Non-pigmented ciliary epithelial cell (primary cell): ENCODE measurements at places on chromosomes 2 and 18.

DNA sequence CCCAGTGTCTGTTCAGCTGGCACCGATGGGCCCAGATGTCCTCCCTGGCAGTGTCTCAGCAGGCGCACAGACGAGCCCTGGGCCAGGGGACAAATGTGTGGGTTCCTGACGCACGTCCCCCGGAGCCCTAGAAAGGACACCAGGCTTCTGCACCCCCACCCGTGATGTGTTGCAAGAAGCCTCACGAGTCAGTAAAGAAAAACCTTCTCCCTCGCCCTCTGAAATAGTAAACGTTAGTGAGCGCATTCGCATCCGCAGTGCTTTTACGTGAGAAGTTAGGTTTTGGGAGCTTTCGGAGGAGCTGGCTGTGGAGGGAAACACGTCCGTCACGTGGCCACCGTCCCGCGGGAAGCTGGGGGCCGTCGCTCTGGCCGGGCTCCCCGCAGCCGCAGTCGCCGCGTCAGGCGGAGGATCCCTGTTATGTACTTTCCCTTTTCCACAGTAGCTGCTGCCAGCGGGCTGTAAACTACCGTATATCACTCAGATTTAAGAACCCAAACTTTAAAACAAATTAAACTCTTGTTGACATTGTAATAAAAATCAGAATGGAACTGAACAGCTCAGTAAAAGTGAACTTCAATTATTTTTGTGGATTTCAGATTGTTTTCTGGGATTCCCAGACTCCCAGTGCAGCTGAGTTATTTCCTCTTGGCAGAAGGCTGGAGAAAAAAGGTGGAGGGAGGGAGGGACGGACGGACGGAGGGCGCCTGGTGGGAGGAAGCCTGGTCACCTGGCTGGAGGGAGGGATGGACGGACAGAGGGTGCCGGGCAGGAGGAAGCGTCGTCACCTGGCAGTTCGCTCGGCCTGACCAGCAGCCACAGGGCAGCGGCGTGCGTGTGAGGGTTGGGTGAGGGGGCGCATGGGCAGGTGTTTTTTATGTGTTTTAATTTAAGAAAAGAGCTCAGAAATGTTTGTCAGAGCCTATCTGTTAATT lies 112.1 kb downstream of the NFATC1 start:
- DNase-seq: no peak

DNA sequence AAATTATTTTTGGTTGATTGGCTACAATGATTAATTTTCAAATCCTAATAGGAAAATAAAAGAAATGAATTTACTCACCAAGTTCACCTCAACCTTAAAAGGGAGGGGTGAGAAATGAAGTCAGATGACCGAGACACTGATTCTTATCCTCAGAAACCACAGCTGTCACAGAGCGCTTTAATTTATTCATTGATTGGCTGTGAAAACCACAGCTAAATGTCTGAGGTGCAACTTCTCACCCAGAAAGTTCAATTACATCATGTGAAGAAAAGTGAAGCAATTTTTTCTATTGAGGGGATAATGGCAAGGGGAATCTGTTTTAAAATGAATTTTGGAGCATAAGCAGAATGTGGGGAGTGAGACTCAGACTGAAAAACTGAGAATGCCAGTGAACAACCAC lies 128.4 kb downstream of the RNF152 start:
- no peak for DNase-seq

DNA sequence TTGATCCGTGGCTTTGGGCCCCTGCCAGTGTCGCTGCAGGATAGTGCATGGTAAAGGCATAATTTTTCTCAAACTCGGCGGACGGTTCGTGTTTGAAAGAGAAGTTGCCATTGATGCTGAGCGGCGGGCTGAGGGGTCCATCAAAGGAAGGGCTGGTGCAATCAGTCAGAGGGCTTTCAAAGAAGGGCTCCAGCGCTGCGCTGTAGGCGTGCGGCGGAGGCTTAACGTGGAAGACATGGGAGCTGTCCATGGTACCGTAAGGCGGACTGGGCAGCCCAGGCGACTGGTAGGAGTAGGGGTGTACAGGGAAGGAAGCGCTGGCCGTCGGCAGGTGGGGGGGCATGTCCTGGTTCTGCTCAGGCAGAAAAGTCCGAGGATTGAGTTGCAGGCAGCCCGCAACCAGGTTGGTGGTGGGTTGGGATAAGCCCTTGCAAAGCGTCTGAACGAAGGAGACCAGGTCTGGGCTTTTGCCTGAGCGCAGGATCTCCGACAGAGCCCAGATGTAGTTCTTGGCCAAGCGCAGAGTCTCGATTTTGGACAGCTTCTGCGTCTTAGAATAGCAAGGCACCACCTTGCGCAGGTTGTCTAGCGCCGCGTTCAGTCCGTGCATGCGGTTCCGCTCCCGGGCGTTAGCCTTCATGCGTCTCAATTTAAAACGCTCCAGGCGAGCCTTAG lies 2.3 kb downstream of the NEUROD1 start:
- peak; percentile 19 for DNase-seq

DNA sequence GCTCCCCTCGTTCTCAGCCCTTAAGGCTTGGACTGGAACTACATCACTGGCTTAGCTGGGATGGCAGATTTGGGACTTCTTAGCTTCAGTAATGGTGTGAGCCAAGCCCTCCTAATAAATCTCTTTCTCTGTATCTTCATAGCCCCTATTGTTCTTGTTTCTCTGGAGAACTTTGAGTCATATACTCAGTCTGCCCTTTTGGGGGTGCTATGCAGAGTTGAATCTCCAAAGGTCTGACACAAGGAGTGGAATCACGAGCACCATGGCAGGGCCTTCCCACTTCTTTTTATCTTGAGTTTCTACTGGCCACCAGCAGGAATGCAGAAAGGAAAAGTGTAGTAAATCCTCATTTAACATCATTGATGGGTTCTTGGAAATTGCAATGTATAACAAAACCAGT lies 13.3 kb upstream of the TGFA start:
- DNase-seq: no peak

DNA sequence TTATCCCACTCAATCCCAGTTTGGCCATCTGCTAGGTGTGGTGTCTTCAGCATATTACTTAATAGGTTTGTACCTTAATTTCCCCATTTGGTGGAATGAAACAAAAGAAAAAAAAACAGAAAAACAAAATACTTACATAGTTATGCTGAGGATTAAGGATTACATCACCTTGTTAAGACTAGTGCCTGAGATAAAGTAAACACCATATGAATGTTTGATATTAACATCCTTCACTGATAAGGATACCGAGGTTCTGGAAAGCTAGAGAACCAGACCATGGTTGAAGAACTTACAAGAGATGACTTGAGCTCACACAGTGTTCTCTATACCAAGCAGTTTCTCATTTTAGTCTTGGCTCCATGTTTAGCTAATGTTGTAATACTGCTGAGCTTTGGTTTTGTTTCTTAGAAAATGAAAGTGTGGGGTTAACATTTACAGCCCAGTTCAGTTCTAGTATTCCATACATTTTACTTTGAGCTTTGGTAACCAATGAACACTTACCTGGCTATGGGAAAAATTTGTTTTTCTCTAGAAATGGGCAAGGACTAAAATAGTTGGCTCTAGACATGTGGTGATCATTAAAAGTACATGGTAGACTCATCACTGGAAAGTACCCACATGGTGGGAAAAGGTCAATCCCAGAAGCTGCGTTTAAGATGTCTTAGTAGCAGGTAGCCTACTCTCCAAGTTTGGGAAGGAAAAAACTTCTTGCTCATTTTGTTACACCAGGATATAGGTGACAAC lies 5.8 kb upstream of the GPD2 start:
- no peak for DNase-seq
